ENCODE measurements at places on chromosomes 7 and 10.

- DNase-seq, result no peak
Measured at GRCh38 chr7:146956321-146956720, 839.7 kb downstream of the CNTNAP2 start.

DNA sequence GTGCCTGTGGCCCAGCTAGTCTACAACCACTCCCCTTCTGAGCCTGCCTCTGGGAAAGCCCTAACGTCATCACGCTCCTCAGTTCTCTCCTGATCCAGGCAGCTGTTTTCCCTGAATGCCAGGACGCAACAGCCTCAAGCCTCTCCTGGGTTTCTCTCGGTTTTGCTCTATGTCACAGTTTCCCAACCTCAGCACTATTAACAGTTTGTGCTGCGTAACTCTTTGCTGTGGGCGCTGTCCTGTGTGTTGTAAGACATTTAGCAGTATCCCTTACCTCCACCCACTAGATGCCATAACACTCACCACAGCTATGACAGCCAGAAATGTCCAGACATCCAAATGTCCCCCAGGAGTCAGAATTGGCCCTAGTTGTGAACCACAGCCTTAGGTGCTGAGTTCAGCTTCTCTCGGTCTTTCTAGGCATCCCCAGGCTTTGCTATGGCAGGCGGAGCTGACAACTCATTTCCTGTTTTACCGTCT lies 226.3 kb upstream of the NPVF start:
- no peak for DNase-seq

GRCh38 chr10:112176543-112176942 lies 7.0 kb downstream of the GPAM start:
- no peak for DNase-seq

- DNase-seq, result no peak
Measured at GRCh38 chr7:31981874-31982390, 88.3 kb downstream of the PDE1C start.

DNA sequence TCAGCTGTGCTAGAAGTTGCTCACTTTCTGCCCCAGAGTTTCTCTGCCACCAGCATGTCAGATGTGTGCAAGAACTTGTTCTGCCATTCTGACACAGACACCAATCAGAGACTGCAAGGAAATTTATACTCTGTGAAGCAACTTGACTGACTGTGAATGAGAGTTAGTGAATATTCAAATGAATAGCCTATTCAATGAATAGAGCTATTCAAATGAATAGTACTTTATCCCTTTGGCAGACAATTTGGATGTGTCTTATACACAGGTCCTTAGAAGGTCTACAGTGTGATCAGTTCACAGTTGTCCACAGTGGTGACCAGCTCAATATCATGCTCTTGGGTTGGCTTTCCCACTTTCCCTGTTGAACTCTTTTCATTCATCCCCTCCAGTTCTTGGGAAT lies 138.1 kb downstream of the MACC1 start:
- no peak for DNase-seq

DNA sequence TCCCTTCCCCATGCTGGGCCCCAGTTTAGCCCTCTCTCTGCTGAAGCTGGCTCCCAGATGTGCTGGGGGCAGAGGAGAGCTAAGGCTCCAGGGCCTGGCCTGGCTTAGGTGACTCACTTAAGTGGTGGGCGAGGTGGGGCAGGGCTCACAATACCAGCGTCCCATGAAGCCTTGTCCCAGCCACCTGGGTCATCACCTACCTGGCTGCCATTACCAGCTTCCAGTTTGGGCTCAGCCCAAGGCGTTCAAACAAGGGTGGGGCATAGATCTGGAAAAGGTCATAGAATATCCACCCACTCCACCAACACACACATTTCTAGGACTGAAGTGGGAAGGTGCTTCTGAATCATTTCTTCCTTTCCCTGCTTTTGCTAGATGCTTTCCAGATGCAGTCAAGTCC lies 8.3 kb downstream of the KAZALD1 start:
- DNase-seq, result no peak

Data from activated T-cell treated with anti-CD3 and anti-CD28 coated beads, Interleukin-2, amount 50 U/mL, for 48 hours (primary cell).